ENCODE measurements at places on chromosomes 4 and X.

DNA sequence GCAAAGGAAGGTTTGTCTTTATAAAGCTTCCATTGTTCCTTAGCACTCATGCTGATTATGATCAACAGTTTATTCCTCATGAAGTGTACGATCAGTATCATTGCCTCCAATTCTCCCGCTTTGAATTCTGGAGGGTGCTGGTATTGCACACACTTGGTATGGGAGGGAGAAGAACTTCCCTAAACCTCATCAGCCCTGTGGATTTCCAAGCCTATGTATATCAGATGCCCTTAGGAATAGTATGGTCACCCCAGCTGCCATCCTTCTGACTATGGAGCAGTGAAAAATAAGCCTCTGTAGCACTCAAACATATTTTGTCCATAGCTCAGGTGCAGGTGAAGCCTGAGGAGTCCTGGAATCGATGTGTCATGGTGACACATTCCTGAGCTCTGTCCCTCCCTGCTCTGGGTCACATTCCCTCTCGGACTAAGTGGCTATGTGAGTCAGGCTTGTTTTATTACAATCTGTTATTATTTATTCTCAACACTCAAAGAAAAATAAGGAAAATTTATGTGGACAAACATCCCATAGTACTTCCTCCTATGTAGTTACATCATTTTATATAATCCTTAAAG, 2.0 kb upstream of the ZDHHC9 start:
- DNase-seq: no peak

GRCh38 chrX:48826135-48826875, at the start of gene ERAS:
TSS of gene ERAS (plus strand) at chrX:48826513. CDS start at chrX:48829124, 2,611 bp downstream.
- no peak for DNase-seq

- DNase-seq: no peak
Observed at GRCh38 chrX:41096339-41096955, 11.2 kb downstream of the USP9X start.

DNA sequence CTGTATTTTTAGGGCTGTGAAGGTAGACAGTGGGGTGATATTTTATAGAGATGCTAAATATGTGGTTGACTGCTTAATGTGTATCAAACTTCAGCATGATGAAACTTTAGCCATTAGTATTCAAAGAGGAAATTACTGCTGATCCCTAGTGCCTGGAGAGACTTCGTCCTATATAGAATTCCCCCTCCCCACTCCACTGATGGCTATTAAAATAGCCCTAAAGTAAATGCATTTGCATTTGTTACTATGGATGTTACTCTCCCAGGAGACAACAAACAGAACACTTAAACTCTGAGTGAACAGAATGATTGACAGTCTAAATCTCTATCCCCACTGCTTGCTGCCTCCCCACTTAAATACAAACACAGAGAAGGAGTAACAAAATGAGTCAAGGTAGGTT, 39.1 kb downstream of the ADGRL3 start:
- DNase-seq: no peak

GRCh38 chrX:110698696-110699095, 96.9 kb downstream of the CHRDL1 start:
- no peak for DNase-seq

DNA sequence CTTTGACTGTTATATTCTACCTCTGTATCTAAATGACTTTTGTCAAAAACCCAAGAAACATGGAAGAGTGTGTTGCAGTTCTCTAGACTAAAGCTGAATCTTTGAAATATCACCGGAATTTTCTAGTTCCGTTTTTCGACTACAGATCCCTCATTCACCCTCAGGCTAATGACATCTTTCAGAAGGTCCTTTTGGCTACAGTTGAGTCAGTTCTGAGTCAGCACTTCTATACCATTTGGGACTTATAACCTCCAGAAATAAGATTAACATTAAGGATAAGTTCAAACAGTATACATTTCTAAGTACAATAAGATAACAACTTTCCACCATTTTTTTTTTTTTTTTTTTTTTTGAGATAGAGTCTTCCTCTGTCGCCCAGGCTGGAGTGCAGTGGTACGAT, 331.0 kb upstream of the CPXCR1 start:
- no peak for DNase-seq

- DNase-seq: no peak
Observed at GRCh38 chrX:101191217-101191750, 28.3 kb upstream of the DRP2 start.

DNA sequence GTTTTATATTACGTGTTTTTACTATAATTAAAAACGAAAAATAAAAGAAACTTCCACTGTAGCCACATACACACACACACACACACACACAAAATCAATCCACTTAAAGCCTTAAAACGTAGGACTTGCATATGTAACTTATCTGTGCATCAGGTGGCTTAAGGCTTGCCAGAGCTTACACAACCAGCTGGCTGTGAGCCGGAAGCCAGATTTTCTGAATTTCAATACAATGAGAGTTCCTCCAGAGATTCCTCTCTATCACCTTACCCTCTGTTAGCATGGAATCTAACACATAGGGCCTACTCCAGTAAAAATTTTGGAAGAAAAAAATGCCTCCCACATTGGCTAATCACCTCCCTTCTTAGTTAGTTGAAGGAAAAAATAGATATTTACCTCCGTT, 27.9 kb upstream of the SLITRK4 start:
- DNase-seq: no peak

DNA sequence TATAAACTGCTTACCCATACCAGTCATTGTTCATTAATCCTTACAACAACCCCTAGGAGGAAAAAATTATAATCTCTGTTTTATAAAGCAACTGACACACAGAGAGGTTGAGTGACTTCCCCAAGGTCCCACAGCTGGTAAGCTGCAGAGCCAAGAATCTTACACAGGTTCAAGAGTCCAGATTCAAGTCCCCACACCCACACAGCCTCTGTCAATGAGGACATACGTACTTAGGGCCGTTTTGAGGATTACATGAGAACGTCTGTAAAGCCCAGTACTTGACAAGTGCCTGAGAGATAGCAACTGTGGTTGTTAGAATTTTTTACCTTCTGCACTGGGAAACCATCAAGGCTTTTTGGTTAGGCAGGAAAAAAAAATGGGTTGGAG, 556 bp upstream of the SLC25A43 start:
- DNase-seq: no peak

- DNase-seq: no peak
Observed at GRCh38 chr4:11456401-11456800, 27.7 kb upstream of the HS3ST1 start.

DNA sequence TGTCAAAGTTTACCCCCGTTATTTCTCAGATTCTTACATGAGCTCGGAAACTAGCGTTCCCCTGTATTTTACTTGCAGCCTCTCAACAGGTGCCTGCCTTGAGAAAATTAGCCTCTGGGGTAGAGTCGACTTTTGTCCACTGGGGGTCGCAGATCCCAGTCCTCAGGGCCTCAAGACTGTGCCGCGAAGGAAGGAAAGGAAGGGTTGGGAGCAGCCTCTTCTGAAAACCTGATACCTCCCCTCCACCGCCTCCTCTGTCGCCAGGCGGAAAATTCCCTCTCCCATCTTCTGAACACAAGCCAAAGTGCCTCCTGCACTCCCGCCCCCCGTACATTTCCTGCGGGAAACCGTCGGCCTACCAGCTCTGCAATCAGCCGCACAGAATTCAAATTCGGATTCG, 44.4 kb upstream of the TMSB15B start:
- no peak for DNase-seq

DNA sequence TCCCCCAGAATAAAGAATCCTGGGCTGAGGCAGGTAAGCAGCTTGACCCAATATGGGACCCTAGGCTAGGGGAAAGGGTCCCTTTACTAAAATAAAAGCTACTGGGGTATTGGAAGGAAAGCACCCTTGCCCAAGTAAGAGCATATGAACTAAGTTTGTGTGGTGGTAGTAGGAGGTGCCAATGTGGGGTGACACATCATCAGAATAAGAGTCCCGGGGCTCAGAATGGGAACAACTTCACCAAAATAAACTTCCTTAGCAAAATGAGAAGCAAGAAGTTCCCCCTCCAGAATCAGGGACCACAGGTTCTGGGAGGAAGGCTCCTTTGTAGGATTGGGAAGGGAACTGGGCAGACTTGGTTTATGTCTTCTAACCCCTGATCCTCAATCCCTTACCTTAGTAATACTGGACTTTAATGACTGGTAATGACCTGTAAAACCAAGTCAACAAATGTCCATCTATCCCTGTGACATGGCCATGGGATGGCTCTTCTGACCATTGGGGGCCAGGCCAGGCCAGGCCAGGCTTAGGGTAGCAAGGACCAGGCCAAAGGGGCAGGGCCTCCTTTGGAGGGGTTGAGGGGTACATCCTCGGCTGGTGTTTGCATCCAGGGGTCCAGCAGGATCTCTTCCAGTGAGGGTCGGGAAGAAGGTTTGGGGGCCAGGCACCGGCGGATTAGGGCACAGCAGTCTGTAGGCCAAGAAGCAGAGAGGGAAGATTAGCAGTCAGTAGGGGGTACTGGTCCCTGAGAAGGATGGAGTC, 2.3 kb upstream of the SLC35A2 start:
- DNase-seq: no peak

- no peak for DNase-seq
Observed at GRCh38 chr4:4712800-4713528, 146.5 kb upstream of the MSX1 start.

- no peak for DNase-seq
Observed at GRCh38 chrX:132858018-132858417, 100.4 kb downstream of the HS6ST2 start.
